ENCODE measurements at places on chromosomes 7 and 10.

DNA sequence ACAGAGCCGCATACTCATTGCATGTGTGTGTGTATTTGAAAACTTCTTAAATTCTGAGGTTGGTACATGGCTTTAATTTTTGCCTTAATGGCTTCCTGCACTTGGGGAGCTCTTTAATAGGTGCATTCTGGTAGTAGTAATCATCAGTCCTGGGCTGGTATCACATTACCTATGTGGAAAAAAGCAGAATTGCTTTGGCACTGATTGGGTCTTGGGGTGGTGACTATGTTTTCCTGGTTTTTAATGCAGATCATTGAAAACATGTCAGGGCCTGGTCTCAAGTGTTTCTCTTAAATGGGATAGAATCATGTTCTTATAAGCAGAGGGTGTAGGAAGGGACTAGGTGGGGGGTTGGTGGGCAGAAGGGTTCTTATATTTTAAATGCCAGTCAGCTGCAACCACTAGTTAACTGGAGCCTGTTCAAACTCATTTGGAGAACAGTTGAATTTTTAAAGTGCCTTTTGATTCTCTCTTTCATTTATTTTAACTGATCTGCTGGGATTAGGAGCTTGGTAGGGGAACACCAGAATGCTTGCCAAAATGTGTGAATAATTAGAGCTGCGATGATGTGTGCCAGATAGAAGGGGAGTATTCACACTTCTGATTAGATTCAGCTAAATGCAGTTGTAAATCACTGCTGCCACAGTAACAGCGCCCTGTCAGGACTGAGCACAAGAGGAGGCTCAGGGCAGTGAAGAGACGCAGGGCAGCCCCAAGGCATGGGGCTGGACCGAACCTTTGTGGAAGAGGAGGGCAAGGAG lies 633.5 kb upstream of the GALNT17 start:
- no peak for DNase-seq

DNA sequence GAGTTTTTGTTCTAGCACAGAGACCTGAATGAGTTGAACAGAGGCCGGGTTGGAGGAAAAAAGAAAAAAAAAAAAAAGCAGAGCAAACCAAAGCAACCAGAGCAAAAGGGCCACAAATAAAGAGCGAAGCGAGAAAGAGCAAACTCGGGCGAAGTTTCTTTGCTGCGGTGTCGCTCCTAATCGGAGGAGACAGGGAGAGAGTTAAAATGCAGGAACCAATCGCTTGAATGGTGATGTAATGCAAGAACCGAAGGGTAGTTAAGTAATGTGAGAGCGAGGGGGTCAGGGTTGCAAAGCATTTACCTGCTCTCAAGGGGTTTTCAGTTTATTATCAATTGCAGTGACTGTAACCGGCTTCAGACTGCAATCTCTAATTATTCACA lies 271.7 kb downstream of the TRIL start:
- peak; percentile 79 for DNase-seq

- peak; percentile 63 for DNase-seq
Observed at GRCh38 chr10:48199580-48200377, 74.7 kb downstream of the FRMPD2 start.

- DNase-seq = no peak
Observed at GRCh38 chr7:27619492-27619891, 43.2 kb downstream of the HIBADH start.

DNA sequence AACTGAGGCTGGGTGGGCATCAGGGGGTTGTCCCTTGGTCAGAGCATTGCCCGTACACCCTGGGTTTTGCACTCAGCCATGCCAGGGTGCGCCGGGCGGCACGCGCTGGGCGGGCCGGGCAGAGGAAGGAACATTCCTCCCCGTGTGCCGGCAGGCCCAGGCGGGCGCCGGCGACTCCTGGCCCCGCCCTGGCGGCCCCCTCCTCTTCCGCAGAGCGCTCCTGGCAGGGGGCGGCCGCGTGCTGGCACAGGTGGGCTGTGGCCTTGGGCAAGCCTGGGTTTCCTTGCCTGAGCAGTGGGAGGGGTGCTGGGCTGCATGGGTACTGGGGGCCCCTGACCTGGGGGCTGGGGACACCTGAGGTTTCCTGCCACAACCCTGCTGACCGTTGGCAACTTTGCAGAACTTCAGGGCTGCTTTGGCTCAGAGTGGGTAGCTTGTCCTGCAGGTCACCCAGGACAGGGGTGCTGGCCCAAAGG lies 3.9 kb downstream of the LFNG start:
- DNase-seq = no peak
